ENCODE measurements at places on chromosomes 4 and X.

GRCh38 chr4:138650929-138651448 is 364.6 kb upstream of the NOCT start:
- no peak for DNase-seq

DNA sequence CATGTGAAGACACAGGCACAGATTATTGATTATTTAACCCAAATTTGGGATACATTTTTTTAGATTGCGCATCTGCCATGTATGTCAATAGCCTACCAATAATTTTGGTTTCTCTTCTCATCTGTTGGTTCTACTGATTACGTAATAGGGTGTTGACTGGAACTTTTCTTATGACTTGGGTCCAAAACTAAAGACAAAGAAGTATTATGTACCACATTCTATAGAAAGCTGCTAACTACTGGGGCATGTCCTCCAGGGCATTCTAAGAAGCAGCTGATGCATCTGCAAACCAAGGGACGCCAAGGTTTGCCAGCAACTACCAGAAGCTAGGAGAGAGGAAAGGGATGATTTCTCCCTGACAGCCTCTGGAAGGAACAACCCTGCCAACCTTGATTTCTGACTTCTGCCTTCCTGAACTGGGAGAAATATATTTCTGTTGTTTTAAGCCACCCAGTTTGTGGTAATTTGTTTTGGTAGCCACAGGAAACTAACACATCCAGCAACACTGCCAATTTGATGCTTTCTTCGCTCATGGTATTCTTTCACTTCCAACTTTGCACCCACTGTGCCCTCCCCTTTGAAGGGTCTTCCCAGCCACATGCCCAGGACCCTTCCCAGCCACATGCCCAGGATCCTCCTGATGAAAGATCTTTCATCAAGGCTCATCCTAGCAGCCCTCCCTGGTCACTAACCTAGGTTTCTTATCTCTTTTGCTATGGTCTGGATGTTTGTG is 15.9 kb upstream of the TLR1 start:
- DNase-seq: no peak

- no peak for DNase-seq
Observed at GRCh38 chrX:109782994-109783700, 50.1 kb upstream of the ACSL4 start.

DNA sequence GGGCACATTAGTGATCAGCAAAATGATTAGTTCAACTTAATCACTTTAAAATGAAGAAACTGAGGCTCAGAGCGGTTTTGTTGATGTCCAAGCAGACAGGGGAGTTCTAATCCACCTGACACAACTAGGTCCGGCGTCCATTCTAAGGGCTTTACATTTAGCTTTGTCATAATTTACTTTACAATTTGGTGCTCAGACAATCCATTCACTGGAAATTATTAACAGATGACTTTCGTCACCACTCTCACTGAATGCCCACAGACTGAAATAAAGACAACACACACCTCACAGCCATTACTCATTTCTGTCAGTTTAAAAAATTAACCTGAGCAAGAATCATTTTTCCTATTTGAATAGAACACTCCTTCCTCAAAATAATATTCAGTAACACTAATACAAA is 10.8 kb downstream of the NR3C2 start:
- no peak for DNase-seq

GRCh38 chr4:81566161-81566591 is 94.5 kb upstream of the RASGEF1B start:
- DNase-seq: no peak

GRCh38 chrX:11329021-11329420 is 35.8 kb downstream of the AMELX start:
- DNase-seq: no peak

DNA sequence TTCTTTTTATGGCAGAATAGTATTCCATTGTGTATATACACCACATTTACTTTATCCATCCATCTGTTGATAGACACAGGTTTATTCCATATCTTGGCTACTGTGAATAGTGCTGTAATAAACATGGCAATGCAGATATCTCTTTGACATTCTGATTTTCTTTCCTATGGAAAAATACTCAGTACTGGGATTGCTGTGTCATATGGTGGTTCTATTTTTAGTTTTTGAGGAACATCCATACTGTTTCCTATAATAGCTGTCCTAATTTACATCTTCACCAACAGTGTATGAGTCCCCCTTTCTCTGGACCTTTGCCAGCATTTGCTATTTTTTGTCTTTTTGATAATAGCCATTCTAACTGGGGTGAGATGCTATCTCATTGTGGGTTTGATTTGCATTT is 73.5 kb downstream of the GPAT3 start:
- DNase-seq: no peak

GRCh38 chr4:80099671-80100070 is 26.6 kb upstream of the ANTXR2 start:
- DNase-seq: no peak

- DNase-seq: no peak
Observed at GRCh38 chr4:41572516-41572915, 34.6 kb downstream of the LIMCH1 start.

- no peak for DNase-seq
Observed at GRCh38 chrX:48558271-48558670, 16.0 kb upstream of the RBM3 start.

DNA sequence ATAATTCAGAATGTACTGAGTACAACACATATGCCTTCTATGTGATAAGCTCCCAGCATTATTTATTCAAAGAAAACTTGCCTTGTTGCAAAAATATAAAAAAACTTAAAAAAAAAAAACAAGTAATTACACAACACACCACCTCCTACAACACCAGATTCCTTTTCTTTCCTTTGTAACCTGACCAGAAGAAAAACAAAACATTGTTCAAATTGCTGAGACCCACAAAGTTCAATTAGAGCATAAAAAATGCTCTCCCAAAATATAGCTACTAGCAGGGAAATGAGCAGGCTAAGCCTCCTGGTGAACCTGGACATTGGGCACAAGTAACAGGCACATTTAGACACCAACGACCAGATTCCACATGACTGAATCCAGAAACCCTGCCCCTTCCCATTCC is 38.3 kb downstream of the MECP2 start:
- DNase-seq: no peak

- no peak for DNase-seq
Observed at GRCh38 chr4:20878806-20879205, 178.5 kb downstream of the PACRGL start.

DNA sequence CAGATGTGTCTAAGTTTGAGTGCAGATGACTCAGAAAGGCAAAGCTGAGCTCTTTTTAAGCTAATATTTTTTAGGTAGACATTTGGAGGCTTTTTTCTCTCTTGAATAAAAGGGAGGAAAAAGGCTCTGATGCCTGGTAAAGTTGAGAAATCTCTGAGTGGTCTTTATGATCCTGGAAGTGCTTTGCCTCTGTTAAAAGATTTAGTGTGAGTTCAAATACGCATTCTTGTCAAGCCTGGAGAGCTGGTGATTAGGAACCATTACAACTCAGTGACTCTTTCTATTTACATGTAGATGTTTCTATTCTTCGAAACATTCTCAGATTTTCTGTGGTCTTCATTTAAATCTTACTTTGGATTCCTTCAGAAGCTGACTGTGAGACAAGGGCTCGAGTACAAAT is 143.4 kb upstream of the MED14 start:
- DNase-seq: no peak

DNA sequence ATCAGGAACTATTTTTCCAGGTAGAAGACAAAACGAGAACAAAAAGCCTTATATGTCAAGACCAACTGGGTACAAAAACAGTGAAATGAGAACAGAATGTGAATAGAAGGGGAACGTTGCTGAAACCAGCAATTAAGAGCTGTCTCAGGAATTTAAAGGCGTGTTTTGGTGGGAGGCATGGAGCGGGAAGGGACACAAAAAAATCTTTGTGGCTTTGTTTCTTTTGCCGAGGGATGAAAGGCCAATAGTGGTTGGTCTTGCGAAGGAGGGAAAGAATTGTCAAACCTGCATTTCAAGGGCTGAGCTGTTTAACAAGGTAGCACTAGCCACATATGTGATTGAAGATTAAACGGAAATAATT is 103.8 kb downstream of the USP46 start:
- no peak for DNase-seq

DNA sequence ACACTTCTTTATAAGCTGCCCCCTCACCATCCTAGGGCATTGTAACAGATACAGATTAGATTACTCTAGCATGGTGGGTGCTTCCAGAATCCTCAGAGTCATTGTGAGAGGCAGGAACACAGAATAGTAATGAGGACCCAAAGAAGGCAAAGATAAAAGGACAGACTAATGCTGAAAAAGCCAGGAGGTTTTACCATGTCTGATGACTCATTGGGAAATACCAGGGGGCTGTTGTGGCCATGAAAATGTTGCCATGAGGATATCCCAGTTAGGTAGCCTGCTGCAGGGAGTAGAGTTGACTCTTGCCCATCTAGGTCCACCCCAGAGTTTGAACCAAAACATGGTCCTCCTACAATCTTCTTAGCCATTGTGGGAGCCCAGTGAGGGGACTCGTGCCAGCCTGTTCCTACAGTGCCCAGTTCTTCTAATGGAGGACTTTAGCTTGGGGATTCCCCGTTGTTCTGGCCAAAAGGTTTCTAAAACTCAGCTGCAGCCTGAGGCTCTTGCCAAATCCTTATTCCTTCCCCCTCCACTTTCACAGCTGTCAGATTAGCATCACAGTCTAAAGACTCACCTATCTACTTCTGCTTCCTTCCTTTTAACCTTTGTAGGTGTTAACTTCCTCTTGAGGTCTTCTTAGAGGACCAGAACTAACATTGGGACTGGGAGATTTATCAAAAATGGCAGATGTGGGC is 586.0 kb upstream of the AADAT start:
- DNase-seq: no peak

- no peak for DNase-seq
Observed at GRCh38 chr4:178752954-178753525, 1310.8 kb upstream of the AGA start.

DNA sequence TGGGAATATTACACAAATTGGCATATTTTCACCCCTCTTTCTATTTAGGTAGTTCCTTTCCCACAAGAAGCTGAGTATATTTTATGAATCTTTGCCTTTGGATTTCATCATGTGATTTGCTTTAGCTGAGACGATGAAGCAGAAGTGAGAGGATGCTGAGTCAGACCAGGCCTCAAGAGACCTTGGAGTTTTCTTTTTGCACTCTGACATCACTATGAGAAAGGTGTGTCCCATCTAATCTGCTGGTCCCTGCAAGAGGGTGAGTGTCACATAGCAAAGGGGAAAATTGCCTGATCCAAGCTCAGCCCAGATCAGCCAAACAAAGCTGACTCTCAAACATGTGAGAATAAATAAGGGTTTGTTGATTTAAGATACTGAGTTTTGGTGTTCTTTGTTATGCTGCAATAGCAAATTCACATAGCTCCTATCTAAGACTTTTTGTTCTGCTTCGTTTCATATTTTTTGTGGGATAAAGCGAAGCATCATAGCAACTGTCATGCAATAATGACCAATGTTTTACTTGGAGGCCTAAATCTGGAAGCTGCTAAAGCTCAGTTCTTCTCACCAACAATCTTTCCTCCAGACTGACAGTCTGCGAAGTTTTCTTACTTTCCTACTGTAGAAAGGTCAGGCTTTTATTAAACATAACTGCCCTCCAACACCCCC is 176.9 kb downstream of the PDHA2 start:
- no peak for DNase-seq

DNA sequence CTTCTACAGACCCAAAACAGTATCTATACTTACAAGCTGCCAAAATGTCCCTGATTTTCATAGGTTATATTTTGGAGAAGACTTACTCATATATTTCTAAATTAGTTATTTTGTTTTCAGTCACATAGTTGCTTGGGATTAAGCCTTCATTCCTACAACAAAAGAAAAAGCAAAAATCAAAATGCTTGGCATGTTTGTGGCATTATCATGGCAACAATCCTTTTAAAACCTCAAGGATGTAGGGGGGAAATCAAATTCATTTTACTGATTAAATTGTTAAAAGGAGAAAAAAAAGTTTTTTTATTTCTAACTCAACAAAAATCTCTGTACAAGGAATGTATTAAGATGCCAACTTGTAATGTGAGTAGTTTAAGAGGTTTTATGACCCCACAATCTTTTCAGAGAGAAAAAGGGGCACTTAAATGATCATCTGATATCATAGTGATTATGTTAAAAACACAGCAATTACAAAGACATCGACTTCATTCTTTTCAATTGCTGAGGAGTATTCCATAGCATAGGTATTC is 23.5 kb downstream of the TXK start:
- DNase-seq: no peak

GRCh38 chr4:189278597-189279165 is 662.0 kb upstream of the FRG1 start:
- DNase-seq: peak; percentile 3

GRCh38 chr4:159240046-159240445 is 137.2 kb downstream of the RAPGEF2 start:
- no peak for DNase-seq

GRCh38 chr4:168484626-168485025 is 4.3 kb upstream of the DDX60L start:
- no peak for DNase-seq

DNA sequence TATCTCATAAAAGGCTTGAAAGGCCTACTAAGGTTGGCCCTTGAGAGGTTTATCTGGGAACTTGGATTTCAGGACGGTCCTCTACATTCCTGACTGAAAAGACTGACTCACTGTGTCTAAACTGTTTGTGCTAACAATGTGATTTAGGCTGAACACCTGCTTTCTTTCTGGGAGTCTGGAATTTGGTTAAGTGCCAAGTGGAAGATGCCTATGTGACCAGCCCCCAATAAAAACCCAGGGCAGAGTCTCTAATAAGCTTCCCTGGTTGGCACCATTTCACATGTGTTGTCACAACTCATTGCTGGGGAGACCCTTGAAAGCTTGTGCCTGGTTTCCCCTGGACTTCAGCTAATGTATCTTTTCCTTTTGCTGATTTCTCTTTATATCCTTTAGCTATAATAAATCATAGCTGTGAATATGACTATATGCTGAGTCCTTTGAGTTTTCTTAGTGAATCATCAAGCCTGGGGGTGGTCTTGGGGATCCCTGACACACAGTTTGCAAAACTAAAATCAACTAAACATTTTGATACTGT is 55.1 kb downstream of the GPR82 start:
- no peak for DNase-seq

DNA sequence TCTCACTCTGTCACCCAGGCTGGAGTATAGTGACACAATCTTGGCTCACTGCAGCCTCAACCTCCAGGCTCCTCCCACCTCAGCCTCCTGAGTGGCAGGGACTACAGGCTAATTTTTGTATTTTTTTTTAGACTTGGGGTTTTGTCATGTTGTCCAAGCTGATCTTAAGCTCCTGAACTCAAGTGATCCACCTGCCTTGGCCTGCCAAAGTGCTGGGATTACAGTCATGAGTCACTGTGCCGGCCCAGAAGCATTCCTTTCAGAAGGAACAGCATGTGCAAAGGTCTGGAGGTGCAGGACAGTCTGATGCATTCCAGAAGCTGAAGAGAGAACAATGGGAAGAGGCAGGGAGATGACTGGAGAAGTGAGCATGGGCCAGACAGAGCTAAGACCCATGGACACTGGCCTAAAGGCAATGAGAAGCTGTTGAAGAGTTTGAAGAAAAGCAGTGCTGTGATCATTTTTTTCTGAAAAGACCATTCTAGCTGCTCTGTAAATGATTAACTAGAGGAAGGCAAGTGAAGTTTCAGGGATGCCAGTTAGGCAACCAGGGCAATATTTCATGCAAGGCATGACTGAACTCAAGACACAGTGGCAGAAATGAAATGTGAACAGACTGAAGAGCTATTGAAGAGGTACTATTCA is 43.2 kb downstream of the MANBA start:
- no peak for DNase-seq

GRCh38 chr4:102781570-102781969 is 20.8 kb upstream of the MANBA start:
- DNase-seq: no peak

All from head of caudate nucleus (tissue), 42 donors.